Right ventricle myocardium superior (tissue), 1 donor: ENCODE measurements at places on chromosomes 6 and 20.

DNA sequence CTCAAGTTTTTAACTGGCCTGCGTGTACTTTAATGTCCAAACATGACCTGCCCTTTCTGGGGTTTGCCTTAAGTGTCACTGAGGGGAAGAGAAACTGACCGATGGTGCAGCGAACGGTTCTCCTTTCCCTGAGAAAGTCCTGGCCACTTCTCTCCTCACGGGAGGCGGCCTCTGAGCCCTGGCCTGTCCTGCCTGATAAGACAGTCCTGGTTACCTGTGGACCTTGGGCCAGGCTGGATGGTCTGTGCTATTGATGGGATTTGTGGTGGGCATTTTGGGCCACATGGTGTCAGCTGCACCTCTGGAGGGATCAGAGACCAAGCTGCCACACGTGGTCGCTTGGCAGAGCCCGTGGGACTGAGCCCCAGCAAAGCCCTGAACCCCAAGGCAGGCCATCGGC, 11.6 kb upstream of the NTSR1 start:
- DNase-seq = no peak

DNA sequence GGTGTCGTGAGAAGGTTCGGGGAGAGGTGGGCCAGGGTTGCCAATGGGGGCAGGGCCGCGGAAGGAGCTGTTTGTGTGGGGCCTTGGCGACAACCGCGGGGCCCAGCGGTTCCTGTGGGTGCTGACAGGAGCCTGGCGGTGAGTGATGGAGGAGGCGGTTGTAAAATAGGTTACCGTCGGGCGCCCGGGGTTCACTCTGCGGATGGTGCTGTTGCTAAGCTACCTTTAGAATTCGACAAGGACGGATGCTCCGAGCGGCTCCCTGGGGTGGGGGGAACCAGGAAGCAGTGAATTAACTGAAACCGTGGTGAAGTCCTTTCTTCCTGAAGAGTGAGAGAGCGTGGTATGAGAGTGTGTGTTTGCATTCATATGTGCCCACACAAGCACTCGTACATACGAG, 61.7 kb downstream of the CDH22 start:
- no peak for DNase-seq

DNA sequence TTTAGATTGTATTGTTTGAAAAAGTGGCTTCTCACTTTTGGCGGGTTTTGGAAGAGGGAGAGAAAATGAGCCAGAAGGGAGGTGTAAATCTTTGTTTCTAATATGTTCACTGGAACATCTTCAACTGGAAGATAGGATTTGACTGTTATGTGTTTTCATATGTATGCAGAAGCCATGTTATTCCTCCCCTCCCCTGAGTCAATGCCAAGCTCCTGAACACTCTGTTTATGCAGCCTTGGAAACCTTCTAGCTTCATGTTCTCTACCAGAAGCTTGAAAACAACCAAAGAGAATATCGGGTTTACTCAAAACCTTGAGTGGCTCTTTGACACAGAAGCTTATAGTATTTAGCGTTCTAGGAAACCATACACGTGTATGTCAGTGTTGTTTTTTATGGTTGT, 279.1 kb downstream of the PRL start:
- DNase-seq = no peak

GRCh38 chr6:111605100-111605751, 452 bp downstream of the TRAF3IP2 start:
- DNase-seq = peak; percentile 86

DNA sequence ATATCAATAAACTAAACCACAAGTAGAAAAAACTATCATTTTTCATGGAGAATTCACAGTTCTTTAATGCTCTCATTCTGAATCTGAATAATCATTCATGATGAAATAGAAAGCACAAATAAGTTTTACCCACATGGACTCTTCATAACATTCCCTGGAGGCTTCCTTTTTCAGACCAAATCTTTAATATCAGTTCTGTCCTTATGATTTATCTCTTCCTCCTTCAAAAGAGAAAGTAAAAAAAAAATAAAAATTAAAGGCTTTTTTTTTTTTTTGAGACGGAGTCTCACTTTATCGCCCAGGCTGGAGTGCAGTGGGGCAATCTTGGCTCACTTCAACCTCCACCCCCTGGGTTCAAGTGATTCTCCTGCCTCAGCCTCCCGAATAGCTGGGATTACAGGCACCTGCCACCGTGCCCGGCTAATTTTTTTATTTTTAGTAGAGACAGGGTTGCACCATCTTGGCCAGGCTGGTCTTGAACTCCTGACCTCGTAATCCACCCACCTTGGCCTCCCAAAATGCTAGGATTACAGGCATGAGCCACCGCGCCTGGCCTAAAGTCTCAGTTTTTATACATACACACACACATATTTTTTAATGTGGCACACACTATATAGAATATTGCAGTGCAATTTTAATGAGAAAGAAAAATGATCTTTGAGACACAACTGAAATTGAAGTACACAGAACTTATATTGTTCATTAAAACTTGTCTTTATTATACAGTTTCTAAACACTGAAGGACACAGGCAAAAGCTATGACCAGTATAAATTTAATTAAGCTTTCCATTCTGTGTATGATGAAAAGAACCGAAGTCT, 31.9 kb upstream of the ZNF217 start:
- DNase-seq = no peak

DNA sequence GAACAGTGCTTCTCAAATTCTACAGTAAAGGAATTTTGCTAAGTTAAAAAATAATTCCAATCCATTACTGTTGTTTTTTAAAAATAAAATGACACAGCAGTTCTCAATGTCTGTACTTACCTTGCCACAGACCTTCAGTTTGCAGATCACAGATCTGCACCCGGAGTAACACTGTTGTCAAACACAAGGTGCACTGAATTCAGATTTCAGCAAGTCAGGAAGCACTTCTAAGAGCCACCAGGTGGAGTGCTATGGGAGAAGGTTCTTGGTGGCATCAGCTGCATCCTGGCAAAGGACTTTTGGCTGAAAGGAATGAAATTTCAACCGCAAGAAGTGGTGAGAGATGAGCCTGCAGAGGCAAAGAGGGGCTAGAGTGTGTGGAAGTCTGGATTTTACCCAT, 17.4 kb downstream of the RSPH4A start:
- DNase-seq = no peak

DNA sequence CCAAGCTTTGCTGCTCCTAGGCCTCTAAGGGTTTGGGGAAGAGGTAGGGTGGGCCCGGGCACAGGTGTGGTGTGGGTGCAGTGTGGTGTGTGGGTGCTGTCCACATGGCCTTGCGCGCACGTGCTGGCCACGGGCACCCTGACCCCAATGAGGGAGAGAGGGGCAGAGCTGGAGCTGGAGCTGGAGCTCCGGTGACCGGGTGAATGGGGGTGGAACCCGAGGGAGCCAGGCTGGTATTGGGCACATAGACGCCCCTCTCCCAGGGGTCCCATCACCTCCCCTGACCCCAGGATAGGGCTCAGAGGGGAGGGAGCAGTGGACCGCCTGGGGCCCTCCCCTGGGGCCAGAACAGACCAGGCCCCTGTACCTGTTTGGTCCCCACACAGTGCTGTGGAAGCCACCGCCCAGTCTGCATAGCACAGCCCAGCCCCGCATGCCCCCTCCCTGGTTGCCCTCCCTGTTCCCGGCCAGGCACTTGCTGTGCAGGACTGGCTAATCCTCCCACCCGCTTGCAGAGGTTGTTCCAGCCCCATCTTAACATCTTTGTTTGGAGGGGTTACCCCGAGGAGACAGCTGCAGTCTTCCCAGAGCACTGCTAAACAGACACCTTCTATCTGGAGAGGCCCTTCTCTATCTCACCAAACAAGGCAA, 984 bp downstream of the ADAM33 start:
- DNase-seq = no peak

DNA sequence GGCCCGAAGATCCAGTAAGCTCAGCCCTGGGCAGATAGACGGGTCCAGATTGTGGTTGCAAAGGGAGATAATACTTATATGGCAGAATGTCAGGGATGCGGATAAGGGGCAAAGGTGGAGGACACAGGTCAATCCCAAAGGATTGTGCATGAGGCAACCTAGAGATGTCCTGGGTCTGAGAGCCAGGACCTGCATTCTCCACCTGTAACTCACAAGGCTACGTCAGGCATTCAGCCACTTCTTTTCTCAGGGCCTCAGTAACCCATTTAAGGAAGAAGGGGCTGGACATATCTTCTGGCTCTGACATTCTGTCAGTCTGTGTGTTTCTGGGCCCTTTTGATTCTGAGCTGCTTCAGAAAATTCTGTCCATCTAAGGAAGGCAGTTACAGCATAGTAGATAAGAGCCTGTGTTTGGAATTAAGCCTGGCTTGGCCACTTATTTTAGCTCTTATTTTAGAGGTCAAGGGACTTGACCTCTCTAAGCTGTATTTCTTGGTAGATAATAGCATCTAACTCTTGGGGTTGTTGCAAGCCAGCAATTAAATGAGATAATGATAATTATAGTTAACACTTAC, 40.2 kb downstream of the CNBD2 start:
- DNase-seq = no peak

DNA sequence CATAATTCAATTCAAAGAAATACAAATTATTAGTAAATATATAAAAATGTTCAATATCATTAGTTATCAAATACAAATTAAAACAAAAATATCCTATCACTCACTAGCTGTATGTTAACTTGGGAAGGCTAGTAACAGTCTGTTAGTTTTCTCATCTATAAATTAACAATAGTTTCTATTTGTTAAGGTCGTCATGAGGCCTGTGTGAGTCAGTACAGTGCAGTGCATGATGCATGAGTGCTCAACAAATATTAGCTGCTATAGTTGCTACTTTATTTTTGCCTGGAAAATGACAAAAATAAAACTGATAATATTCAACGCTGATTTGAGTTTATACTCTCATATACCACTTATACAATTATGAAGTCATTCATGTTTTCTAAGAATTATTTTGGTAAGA, 401.6 kb upstream of the RUNX2 start:
- no peak for DNase-seq

- no peak for DNase-seq
Measured at GRCh38 chr6:53979468-53980067, 131.7 kb upstream of the MLIP start.

DNA sequence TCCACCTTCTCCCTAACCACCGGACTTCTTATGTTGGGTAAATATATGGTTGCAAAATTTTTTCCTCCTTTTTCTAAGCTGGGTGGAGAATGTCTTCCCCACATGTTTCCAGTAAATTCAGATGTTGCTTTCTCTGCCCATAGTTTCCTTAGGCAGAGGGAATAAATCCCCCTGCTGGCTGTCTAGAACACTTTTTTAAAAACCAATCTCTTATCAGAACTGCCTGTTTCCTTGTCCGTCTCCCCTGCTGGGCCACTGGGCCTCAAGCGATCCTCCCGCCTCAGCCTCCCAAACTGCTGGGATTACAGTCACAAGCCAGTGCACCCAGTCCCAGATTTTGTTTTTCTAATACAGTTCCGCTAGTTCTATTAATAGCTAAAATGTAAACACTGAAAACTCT, 9.9 kb upstream of the WFDC2 start:
- DNase-seq = no peak

- no peak for DNase-seq
Measured at GRCh38 chr6:100774681-100775080, 106.4 kb downstream of the ASCC3 start.

- no peak for DNase-seq
Measured at GRCh38 chr6:170313716-170314295, 7.2 kb downstream of the FAM120B start.

GRCh38 chr6:13724182-13724581, 12.5 kb upstream of the RANBP9 start:
- no peak for DNase-seq

DNA sequence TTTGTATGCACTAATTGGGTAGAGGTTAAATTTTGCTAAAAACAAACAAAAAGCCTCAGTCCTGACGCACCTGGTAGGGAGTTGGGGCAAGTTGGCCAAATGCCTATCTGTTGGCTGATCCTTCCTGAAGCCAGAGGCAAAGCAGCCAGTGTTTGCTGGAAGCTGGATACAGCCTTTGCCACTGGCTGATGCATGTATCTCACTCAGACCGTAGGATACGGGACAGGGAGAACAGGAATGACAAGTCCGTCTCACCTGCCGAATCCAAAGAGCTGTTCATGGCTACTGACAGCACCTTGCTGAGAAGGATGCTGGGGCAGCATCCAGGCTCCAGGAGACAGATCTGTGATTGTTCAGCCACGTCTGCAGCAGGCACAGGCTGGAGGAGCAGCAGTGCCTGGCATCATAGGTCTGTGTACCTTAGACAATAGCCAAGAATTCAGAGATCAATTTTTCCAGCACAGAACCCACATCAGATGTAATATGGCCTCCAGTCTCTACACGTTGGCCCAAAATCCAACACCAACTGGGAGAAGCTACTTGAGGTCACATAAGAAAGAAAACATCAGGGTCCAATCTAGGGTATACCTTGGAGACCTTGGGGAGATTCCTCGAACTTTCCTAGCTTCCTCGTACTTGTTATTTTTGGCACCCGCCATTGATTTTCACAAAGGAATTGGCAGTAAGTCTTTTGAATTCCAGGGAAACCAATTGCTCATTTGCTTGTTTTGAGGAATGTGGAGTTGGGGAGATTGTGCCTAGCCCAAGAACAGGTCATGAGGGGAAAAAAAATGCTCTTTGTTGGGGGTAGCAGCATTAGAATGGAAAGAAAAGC, 108.5 kb upstream of the ARMC2 start:
- DNase-seq = no peak

GRCh38 chr20:58546756-58547622, 31.8 kb upstream of the APCDD1L start:
- no peak for DNase-seq

GRCh38 chr6:81601918-81602317, 150.6 kb downstream of the TENT5A start:
- no peak for DNase-seq

DNA sequence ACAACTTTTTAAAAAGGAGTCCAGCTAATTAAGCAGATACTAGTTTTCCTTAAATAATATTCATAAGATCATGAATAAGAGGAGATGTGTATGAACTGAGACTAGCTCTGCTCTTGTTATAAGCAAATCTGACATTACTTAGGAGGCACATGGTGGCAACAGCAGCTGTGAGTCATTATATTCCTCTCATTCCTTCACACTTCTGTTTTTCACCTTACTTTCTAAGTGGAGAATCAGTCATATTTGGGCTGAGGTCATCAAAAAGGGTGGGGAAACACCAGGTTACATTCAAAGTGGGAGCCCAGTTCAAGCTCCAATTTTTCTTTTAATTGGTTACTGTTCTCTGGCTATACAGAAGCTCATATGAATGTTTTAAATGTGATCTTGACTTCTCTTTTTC, 6.0 kb upstream of the RIPPLY2 start:
- no peak for DNase-seq

GRCh38 chr20:1973601-1974440, 20.0 kb downstream of the PDYN start:
- no peak for DNase-seq

DNA sequence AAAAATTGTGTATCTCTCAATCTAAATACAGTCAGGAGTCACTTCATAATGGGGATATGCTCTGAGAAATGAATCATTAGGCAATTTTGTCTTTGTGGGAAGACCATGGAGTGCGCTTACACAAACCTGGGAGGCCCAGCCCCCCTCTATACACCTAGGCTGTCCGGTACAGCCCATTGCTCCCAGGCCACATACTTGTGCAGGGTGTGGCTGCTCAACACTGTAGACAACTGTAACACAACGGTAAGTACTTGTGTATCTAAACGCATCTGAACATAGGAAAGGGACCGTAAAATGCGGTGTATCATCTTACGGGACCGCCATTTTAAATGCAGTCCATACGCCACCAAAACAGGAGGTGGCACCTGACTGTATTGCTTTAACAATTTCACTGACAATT, 58.0 kb upstream of the FRMD1 start:
- no peak for DNase-seq

- no peak for DNase-seq
Measured at GRCh38 chr6:11253594-11253993, 21.1 kb upstream of the NEDD9 start.

- no peak for DNase-seq
Measured at GRCh38 chr20:12763406-12763805, 245.4 kb upstream of the SPTLC3 start.
